Nephron progenitor cell (in vitro differentiated cells): ENCODE measurements at places on chromosomes 2 and 18.

DNA sequence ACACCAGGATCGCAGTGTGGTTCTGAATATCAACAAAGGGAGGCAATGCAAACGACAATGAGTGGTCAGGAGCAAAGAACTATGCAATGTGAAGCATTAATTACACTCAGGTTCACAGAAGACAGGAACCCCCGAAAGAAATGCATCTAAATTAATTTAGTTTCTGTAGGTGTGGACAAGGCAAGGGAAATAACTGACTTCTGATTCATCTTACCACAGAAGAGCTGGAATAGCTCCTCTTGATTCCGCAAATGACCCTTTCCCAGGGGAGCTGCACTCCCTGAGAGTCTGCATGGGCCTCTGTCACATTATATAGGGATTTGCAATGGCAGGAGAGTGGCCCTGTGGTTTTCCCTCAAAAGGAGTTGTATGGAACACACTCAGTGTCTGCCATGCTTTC is 263.9 kb upstream of the APCDD1 start:
- H3K4me1 ChIP-seq, result peaks cover 25% of the 10 kb centered on the region
- H3K36me3 ChIP-seq, result no peaks in the 10 kb centered on the region
- no peak overlapping the region for H3K27ac ChIP-seq
- no peak overlapping the region for H3K4me3 ChIP-seq

GRCh38 chr2:101892377-101892776 is 99.4 kb upstream of the IL1R2 start:
- H3K36me3 ChIP-seq, result peaks cover 98% of the 10 kb centered on the region
- no peak for DNase-seq
- H3K4me3 ChIP-seq, result no peak overlapping the region
- H3K4me1 ChIP-seq, result no peaks in the 10 kb centered on the region

DNA sequence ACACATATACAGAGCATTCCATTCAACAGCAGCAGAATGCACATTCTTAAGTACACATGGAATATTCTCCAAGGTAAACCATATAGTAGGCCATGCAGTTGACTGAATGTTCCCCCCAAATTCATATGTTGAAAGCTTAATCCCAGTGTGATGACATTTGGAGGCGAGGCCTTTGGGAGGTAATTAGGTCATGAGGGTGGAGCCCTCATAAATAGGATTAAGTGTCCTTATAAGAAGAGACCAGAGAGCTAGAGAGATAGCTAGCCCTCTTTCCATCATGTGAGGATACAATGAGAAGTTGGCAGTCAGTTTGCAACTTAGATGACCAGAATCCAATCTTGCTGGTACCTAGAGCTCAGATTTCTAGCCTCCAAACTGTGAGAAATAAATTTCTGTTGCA is 27.6 kb downstream of the TMEM185B start:
- H3K27ac ChIP-seq, result no peak overlapping the region
- H3K36me3 ChIP-seq, result peaks cover 17% of the 10 kb centered on the region
- H3K27me3 ChIP-seq, result peaks cover 2% of the 10 kb centered on the region
- no peaks in the 10 kb centered on the region for H3K4me1 ChIP-seq
- no peak for DNase-seq

- H3K27ac ChIP-seq, result no peak overlapping the region
- peaks cover 62% of the 10 kb centered on the region for H3K27me3 ChIP-seq
- H3K4me3 ChIP-seq, result no peak overlapping the region
- H3K4me1 ChIP-seq, result peaks cover 4% of the 10 kb centered on the region
- DNase-seq, result peak; percentile 61
Observed at GRCh38 chr2:74587664-74588277, 33.3 kb downstream of the DOK1 start.

GRCh38 chr2:103135679-103136078 is 373.8 kb downstream of the TMEM182 start:
- peaks cover 19% of the 10 kb centered on the region for H3K27me3 ChIP-seq
- DNase-seq, result no peak
- no peak overlapping the region for H3K27ac ChIP-seq
- H3K36me3 ChIP-seq, result peaks cover 4% of the 10 kb centered on the region

GRCh38 chr2:85662899-85663593 is 5.0 kb downstream of the SFTPB start:
- H3K4me1 ChIP-seq, result no peaks in the 10 kb centered on the region
- peak overlapping the region; percentile 77 for H3K27ac ChIP-seq
- H3K36me3 ChIP-seq, result peaks cover 8% of the 10 kb centered on the region
- no peaks in the 10 kb centered on the region for H3K27me3 ChIP-seq

- H3K36me3 ChIP-seq, result no peaks in the 10 kb centered on the region
- peaks cover 4% of the 10 kb centered on the region for H3K27me3 ChIP-seq
- peaks cover 44% of the 10 kb centered on the region for H3K4me1 ChIP-seq
- no peak overlapping the region for H3K4me3 ChIP-seq
Observed at GRCh38 chr18:74897971-74898657, 300.4 kb downstream of the ZNF407 start.

GRCh38 chr18:9506046-9506792 is 30.9 kb downstream of the RALBP1 start:
- no peaks in the 10 kb centered on the region for H3K27me3 ChIP-seq
- no peak overlapping the region for H3K27ac ChIP-seq
- DNase-seq, result no peak
- peaks cover 24% of the 10 kb centered on the region for H3K4me1 ChIP-seq

GRCh38 chr2:219965287-219966194 is 338.1 kb downstream of the SLC4A3 start:
- no peak overlapping the region for H3K27ac ChIP-seq
- no peak overlapping the region for H3K4me3 ChIP-seq
- no peak for DNase-seq
- H3K36me3 ChIP-seq, result no peaks in the 10 kb centered on the region
- peaks cover 37% of the 10 kb centered on the region for H3K4me1 ChIP-seq
- no peaks in the 10 kb centered on the region for H3K27me3 ChIP-seq

- H3K27me3 ChIP-seq, result no peaks in the 10 kb centered on the region
- no peak for DNase-seq
- H3K36me3 ChIP-seq, result no peaks in the 10 kb centered on the region
- H3K4me3 ChIP-seq, result no peak overlapping the region
Observed at GRCh38 chr18:68017385-68017784, 500.9 kb upstream of the DSEL start.

- H3K36me3 ChIP-seq, result no peaks in the 10 kb centered on the region
- peak within 1 kb of the TSS; percentile 92 for H3K4me3 ChIP-seq
- peaks cover 46% of the 10 kb centered on the region for H3K4me1 ChIP-seq
- H3K27me3 ChIP-seq, result no peaks in the 10 kb centered on the region
- DNase-seq, result peak; percentile 85
Observed at GRCh38 chr2:163735685-163736432, at the start of gene FIGN. TSS of gene FIGN (minus strand) at chr2:163736008. CDS start at chr2:163734927, 1,081 bp downstream.

DNA sequence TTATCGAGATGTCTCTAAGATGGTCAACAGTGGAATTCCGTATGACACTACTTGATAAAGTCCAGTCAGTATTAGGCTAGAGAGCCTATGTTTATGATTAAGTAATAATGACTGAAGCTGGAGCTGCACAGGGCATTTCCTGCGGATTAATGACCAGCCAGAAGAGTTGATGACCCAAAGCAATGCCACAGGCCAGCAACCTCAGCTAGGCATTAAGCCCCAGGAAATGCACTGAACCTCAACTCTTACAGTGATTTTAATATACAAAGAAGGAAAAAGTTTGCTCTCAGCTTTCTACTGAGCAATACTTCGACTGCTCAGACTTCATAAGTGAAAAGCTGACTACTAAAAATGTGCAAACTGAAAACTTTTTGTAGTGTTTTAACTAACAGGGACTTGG is 3.9 kb downstream of the KCTD1 start:
- H3K36me3 ChIP-seq, result peaks cover 13% of the 10 kb centered on the region
- no peaks in the 10 kb centered on the region for H3K27me3 ChIP-seq
- H3K27ac ChIP-seq, result no peak overlapping the region
- H3K4me3 ChIP-seq, result peak overlapping the region; percentile 93
- no peak for DNase-seq

GRCh38 chr2:219633276-219634065 is 6.0 kb downstream of the SLC4A3 start:
- H3K36me3 ChIP-seq, result no peaks in the 10 kb centered on the region
- peaks cover 38% of the 10 kb centered on the region for H3K4me1 ChIP-seq
- H3K27me3 ChIP-seq, result peaks cover 14% of the 10 kb centered on the region
- H3K27ac ChIP-seq, result peak overlapping the region; percentile 87
- no peak overlapping the region for H3K4me3 ChIP-seq

DNA sequence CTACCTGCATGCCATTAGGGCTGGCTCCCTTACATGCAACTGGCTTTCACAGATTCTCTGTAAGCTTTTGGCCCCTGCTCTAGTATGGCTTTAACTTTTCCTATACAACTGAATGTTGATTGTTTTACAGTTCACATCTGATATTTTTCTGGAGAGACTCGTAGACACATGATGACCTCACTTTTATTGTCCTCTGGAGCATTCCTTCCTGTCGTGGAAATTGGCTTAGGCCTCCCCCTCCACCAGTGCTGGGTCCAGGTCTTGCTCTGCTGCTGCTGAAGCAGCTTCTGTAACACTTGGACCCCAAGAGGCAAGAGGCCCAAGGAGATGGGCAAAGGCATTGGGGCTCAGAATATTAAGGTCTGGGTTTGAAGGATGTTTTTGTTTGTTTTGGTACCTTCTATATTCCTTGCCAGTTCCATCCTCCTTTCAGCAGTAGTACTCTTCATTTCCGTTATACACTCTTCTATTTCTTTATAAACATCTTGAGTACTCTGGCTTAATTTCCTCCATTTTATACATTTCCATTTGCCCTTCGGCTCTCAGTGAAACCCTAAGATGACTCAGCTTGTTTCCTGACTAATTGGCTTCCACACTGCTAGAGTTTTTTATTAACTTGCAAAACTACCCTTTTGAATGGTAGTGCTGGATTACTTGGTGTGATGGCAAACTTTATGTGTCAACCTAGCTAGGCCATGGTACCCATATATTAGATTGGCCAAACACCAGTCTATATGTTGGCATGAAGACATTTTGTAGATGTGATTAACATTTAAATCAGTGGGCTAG is 219.8 kb downstream of the CDCA7 start:
- no peak overlapping the region for H3K4me3 ChIP-seq
- H3K4me1 ChIP-seq, result peaks cover 24% of the 10 kb centered on the region
- H3K27me3 ChIP-seq, result no peaks in the 10 kb centered on the region
- no peaks in the 10 kb centered on the region for H3K36me3 ChIP-seq

DNA sequence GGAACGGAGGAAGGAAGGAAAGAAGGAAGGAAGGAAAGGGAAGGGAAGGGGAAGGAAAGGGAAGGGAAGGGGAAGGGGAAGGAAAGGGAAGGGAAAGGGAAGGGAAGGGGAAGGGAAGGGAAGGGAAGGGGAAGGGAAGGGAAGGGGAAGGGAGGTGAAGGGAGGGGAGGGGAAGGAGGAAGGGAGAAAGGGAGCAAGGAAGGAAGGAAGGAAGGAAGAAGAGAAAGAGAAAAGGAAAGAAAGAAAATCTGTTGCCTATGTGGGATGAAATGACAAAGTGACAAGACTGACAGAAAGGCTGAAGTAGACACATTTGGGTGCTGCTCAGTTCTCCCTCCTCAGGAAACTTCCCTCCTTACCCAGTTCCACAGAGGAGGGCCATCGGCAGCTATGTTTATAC is 46.3 kb upstream of the GORASP2 start:
- peak overlapping the region; percentile 38 for H3K27ac ChIP-seq
- peaks cover 10% of the 10 kb centered on the region for H3K4me1 ChIP-seq
- DNase-seq, result no peak
- no peak overlapping the region for H3K4me3 ChIP-seq
- H3K27me3 ChIP-seq, result peaks cover 15% of the 10 kb centered on the region
- no peaks in the 10 kb centered on the region for H3K36me3 ChIP-seq

- H3K36me3 ChIP-seq, result peaks cover 5% of the 10 kb centered on the region
- peak; percentile 28 for DNase-seq
- peak overlapping the region; percentile 94 for H3K4me3 ChIP-seq
- H3K27ac ChIP-seq, result peak overlapping the region; percentile 98
- no peaks in the 10 kb centered on the region for H3K27me3 ChIP-seq
Observed at GRCh38 chr2:189178726-189179569, 613 bp downstream of the COL5A2 start.

- H3K4me3 ChIP-seq, result no peak overlapping the region
- no peaks in the 10 kb centered on the region for H3K36me3 ChIP-seq
- no peak for DNase-seq
- H3K4me1 ChIP-seq, result peaks cover 47% of the 10 kb centered on the region
Observed at GRCh38 chr18:48111587-48111986, 181.1 kb upstream of the SMAD2 start.

GRCh38 chr2:59690849-59691248 is 862.6 kb downstream of the BCL11A start:
- no peaks in the 10 kb centered on the region for H3K4me1 ChIP-seq
- peaks cover 6% of the 10 kb centered on the region for H3K36me3 ChIP-seq
- no peak overlapping the region for H3K4me3 ChIP-seq
- no peak overlapping the region for H3K27ac ChIP-seq
- H3K27me3 ChIP-seq, result no peaks in the 10 kb centered on the region

GRCh38 chr2:222711315-222711940 is 40.0 kb downstream of the MOGAT1 start:
- peaks cover 4% of the 10 kb centered on the region for H3K27me3 ChIP-seq
- H3K27ac ChIP-seq, result no peak overlapping the region
- no peak for DNase-seq
- peaks cover 32% of the 10 kb centered on the region for H3K4me1 ChIP-seq

GRCh38 chr2:223197046-223197445 is 145.1 kb downstream of the KCNE4 start:
- no peak overlapping the region for H3K4me3 ChIP-seq
- no peaks in the 10 kb centered on the region for H3K4me1 ChIP-seq
- DNase-seq, result no peak
- H3K36me3 ChIP-seq, result peaks cover 12% of the 10 kb centered on the region
